ENCODE measurements at places on chromosomes 2 and 18.

DNA sequence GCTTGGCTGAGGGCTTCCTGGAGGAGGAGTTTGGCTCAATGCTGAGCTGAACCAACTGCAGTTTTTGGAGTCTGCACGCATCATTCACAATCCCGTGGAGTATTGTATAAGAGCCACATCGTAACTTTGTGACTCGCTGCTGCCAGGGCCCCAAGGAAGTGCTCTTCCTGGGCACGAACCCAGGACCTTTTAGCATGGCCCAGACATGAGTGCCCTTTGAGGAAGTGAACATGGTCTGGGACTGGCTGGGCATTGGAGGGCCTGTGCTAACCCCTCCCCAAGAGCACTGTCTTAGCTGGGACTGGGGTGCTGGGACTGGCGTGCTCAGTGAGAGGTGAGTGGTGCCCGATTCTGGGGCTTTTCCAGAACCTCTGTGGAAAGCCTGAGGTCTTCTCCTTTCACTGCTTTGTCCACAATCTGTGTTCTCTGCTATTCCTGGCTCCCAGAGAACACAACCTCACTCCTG lies 88.6 kb downstream of the LIPG start:
- no peak for DNase-seq

- DNase-seq: no peak
Measured at GRCh38 chr2:175025946-175026345, 20.8 kb upstream of the CHN1 start.

DNA sequence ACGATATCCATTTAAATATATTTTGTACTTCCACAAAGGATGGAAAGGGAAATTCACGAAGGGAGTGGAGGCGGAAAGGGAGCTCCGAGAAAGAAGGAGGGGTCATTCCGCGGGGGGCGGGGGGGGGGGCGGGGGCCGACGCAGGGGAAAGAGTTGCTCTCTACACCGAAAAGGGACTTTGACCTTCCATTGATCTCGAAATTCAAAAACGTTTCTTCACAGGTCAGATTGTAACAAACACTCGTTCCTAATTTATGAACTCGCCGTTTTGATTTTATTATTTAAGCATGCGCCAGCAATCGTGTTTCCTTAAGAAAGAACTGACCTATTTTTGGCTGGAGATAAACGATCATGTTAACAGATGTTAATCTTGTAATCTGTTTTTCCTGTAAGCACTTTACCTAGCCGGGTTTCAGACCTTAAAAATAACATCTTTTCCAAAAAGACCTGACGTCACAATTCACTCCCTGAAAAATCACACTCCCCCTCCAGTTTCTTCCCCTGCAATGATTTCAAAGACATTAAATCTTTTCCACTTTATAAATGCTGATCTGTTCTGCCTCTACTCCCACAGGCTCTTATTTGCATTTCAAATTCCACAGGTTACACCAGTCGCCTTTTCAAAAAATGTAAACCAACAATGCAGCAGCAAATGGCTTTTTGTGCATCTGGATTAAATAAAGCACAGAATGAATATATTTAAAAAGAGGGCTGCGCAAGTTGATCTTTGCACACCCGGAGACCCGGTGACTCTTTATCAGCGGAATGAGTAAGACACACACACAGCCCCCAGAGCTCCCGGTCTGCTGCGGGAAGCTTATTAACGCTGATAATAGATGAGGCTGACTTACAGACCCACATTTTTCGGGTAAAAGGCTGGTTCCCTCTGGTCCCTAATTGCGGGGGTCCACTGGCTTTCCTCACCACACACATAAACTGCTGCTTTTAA lies 1.6 kb downstream of the ZNF516 start:
- DNase-seq: no peak

DNA sequence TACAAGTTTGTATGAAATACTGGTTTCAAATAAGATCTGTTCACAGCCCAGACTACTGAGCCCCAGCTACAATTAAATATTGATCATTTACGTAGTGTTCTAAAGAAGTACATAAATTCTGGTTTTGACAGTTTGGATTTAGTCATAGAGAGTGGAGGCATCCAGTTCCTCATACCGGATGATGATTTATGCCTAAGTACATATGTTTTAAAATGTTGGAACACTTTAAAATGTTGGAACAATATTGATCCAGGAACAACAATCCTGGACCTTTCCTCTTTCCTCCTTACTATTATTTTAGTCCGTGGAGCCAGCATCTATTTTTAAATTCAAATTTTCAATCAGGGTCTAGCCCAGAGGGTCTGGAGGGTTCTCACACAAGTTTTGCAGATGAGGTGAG lies 22.8 kb upstream of the TTN start:
- no peak for DNase-seq

DNA sequence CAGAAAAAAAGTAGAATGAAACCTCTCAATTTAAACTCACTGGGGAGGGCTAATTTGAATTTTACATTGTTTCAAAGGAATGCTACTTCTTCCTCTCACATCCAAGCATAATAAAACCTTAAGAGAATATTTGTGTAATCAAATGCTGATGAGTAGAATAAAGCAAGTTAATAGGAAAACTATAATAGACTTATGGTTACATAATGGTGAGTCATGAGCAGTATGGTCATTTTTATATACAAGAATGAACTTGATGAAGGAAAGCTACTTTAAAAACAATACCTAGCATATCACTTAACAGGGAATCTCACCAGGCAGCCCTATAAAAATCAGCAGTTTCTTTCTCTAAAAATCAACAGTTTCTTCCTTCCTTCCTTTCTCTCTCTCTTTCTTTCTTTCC lies 80.3 kb downstream of the VSNL1 start:
- DNase-seq: peak; percentile 30

DNA sequence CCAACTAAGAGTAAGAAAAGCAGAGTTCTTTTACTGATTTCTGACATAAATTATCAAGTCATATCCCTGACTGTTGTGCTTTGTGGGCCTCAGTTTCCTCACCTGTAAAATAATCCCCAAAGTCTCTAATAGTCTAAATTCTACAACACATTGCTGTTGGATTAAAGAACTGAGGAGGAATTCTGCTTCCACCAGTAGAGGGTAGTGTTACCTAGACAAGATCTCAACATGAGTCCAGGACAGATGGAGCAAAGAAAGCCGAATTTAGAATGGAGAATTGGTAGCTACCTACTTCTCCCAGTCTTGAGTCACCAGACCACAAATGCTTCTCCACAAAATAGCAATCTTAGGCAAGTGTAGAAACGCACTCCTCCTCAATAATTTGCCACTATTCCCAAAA lies 462.5 kb upstream of the FSHR start:
- DNase-seq: peak; percentile 23

DNA sequence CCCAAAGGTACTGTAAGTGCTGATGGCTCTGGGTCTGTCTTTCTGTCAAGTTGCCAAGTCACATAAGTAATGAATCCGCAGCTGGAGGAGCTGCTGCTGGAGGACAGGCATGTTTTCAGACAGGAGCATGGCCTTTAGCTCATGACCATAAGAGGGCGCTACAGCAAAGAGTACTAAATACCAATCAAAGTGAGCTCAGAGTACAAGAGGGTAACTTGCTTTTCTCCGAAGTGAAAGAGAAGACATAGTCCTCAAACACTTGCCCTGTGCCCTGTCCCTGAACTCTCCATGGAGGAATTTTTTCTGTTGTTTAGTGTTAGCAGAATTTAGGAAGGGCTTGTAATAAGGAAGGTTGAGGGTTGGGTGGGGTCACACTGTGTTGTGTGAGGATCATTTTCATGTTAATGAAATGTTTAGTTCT lies 58.0 kb upstream of the EML6 start:
- DNase-seq: no peak

DNA sequence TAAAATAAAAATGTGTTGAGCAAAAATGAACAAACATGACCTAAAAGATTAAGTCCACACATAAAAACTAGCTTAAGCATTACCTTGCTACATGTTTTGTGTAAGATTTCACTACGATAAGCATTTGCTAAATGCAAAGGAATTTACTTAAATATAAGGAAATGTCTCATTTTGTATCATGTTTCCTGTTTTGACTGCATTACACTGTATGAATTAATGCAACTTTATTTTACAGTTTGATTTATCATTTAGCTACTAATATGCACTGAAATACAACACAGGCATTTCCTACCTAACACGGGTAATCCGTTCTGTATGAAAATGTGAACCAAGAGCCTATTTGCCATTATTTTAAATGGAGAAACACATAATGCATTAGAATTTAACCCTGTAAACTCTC lies 1076.5 kb upstream of the DDX18 start:
- DNase-seq: no peak

- DNase-seq: no peak
Measured at GRCh38 chr2:122389694-122390093, 634.2 kb downstream of the TSN start.

GRCh38 chr18:32915516-32915915 lies 142.7 kb upstream of the KLHL14 start:
- no peak for DNase-seq

- no peak for DNase-seq
Measured at GRCh38 chr18:77124452-77124922, 8.1 kb downstream of the MBP start.

- no peak for DNase-seq
Measured at GRCh38 chr18:76457475-76457874, 37.6 kb downstream of the ZNF516 start.

DNA sequence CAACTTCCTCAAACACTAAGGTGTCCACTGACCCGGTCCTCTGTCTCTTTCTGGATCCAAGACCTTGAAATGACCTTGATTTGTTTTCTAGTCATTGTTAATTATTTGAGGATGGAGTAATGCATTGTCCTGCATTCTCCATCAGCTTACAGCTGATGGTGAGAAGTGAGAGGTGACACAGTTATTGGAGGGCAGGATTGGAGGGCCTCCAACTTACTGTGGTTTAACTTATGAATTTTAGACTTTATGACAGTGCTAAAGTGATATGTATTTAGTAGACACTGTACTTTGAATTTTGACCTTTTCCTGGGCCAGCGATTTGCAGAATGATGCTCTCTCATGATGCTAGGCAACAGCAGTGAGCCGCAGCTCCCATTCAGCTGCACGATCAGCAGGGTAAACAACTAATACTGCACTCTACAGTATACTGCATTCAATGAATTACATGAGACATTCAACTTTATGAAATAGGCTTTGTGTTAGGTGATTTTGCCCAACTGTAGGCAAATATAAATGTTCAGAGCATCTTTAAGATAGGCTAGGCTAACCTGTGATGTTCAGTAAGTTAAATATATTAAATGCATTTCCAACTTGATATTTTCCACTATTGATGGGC lies 200.0 kb upstream of the MEX3C start:
- no peak for DNase-seq

- DNase-seq: no peak
Measured at GRCh38 chr2:71813807-71814470, 333.7 kb downstream of the CYP26B1 start.

DNA sequence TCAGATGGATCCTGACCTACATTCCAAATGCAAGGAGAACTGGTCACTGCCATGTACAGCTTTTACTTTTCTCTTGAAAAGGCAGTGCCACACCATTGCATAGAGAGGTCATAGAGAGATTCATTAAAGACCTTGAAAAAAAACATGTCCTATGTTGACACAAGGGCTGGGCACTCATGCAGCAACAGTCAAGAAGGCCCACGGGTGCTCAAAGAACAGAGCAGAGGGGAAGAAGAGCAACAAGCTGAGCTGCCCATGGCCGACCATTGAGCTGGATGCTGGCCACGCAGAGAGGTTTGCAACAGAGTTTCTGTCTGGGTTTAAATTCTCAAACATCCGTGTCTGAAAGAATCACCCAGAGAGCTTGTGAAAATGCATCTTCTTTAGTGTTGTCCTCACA lies 99.1 kb downstream of the ADD2 start:
- DNase-seq: no peak

- DNase-seq: no peak
Measured at GRCh38 chr18:21146016-21146415, 34.4 kb upstream of the ROCK1 start.

GRCh38 chr2:100756704-100757103 lies 63.2 kb upstream of the NPAS2 start:
- no peak for DNase-seq

GRCh38 chr2:121721926-121722325 lies 14.7 kb downstream of the NIFK start:
- peak; percentile 96 for DNase-seq

DNA sequence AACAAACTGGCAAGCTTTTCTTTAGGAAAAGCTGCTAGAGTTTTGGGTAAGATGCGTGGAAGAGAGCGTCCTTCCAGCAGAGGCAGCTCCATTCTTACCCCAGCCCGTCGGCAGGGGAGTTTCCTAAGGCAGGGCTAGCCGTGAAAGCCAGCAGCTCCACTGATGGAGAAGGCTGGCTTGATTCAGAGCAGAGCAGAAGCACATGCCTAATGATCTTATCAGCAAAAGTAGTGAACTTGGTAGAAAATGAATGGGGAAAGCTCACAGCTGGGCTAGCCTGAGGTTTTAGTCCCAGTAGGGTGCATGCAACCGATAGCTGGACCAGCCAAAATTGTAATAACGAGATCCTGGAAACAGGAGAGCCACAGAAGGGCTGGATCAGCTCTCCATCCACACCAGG lies 20.8 kb downstream of the LAMA1 start:
- no peak for DNase-seq

GRCh38 chr2:16254356-16254965 lies 314.1 kb downstream of the MYCN start:
- DNase-seq: no peak

DNA sequence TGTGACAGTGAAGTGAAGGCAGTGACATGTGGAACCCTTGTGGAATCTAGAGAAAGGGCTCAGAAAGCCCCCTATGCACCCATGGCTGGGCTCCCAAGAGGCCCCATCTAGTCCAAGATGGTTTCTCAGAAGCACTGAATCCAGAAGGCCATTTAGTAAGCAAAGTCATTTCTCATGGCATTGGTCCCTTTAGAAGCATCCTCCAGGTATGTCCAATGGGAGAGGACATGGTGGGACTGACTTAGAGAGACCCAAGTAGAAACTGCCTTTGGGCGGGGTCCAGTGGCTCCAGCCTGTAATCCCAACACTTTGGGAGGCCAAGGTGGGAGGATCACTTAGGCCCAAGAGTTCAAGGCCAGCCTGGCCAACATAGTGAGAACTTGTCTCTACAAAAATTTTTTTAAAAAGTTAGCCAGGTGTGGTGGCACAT lies 72.5 kb upstream of the RMDN2 start:
- DNase-seq: no peak

- no peak for DNase-seq
Measured at GRCh38 chr18:9356976-9357375, 22.4 kb downstream of the TWSG1 start.

GRCh38 chr2:88429929-88430328 lies 22.6 kb downstream of the FOXI3 start:
- no peak for DNase-seq

- no peak for DNase-seq
Measured at GRCh38 chr2:215188078-215188477, 49.7 kb upstream of the ABCA12 start.

- DNase-seq: no peak
Measured at GRCh38 chr2:6723865-6724604, 141.7 kb downstream of the CMPK2 start.

All from HS-5 (cell line).